Stimulated activated CD4-positive, alpha-beta T cell treated with anti-CD3 and anti-CD28 coated beads, Interleukin-15, amount 100 ng/mL, for 1 hour (primary cell): ENCODE measurements at places on chromosomes 5 and 9.

- no peak for DNase-seq
Observed at GRCh38 chr5:17448877-17449276, 49.2 kb upstream of the TAF11L2 start.

DNA sequence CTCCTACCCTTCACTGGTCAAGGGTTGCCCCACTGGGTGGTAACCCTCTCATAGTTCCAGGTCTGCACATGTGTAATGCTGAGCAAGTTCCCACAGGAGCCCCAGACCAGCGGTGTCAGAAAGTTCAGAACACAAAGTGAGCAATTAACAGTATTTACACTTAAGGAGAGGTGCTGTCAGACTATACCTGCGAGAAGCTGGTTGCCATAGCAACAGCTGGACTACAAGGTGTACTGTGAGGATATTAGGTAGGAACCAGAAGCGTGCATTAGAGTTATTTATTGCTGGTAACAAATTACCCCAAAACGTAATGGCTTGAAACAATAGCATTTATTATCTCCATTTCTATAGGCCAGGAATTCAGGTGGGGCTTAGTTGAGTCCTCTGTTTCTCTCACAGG, 317.0 kb upstream of the RPS23 start:
- no peak for DNase-seq

DNA sequence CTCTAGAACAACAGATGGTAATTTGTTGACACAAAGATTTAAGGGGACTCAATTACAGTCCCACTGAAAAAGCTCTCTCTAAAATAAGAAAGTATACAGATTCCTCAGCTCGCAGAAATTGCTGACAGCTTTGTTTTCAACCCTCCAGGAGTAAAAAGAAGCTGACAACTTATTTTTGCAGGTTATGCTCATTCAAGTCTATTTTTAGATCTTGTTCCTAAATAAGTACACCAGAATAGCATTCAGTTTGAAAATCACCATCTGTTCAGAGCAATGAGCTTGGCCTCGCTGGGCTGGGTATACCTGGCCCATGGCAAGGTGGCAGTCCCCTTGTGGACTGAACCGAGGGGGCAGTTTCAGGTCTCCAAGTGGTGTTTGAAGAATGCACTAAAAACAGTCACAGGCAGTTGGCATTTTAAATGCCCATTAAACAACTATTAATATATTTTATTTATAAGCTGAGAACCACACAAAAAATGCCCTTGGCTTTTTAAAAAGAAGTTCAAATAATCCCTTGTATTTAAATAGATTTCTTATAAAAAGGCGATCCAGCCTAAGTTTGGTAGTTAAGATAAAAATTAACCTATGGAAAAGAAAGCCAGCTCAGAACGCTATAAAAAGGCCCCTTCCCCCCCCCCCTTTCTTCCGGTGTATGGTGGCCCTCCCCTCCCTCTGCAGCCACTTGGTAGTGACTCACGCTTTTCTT, 169.2 kb downstream of the AUH start:
- no peak for DNase-seq

DNA sequence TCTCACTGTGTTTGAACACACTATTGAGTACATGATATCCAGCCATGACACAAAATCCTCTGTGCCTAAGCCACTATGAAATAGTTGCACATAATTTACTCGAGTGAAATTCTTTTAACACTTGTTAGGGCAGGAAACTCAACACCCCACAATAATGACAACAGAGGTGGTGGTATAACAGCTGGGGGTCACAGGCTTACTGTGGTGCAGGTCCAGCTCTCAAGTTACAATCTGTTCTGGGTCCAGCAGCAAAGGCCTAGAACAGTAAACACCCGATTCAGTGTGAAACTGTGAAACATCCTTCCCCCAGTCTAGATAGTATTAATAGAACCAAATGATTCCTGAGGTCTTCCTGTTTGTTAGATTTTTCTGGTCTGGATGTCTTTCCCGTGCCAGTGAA, 102.9 kb upstream of the APC start:
- no peak for DNase-seq

DNA sequence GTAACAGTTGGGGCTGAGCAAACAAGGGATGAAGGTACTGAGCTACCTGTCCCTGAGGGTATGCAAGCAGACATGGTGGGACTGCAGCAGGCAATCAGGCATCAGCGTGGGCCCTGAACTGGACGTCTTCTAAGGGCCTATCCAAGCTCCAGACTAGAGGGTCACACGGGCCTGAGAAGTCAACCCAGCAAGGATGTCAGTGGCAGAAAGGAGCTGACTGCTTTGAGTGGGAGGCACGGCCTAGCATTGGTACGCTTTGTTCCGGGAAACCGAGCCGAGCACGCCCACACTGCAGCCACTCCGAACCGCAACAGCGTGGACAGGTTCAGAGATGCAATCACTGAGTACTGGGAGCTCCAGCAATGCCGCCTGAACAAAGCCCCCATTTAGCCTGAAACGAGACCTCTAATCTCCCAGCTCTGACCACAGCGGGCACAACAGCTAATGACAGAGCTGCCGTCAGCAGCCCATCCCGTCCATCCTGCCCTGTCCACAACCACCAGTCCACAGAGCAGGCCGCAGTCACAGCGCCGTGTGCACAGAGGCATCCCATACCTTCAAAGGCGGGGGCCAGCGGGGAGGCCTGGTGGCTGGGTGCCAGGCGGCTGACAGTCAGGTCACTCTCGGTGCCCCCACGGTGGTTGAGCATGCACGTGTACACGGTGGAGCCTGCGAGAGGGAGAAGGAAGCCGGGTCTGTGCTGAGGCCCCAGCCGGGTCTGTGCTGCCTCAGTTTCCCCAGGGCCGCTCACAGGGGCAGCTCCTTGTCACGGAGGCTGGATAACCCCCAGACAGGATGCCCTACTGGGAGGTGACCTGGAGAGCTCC, 44.2 kb downstream of the SARDH start:
- DNase-seq: no peak

DNA sequence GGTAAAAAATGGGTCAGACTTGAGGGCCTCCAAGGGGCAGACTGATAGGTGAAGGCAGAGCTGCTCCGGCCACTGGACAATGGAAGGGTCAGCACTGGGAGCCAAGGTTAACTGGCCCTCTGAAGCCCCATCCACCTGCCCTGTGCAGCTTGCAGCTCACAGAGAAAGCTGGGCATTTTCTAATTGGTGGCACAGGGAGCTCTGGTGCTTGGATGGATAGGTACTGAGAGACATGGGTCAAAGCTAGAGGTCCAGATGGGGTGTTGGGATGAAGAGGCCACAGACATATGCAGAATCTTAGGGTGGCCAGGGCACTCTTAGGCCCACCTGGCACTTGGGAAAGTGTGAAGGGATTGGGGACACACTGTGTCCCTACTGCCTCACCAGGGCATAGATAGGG, 29.5 kb upstream of the SARDH start:
- no peak for DNase-seq

GRCh38 chr9:96478829-96479371, 28.9 kb downstream of the HABP4 start:
- no peak for DNase-seq

GRCh38 chr9:98550206-98550820, 158.4 kb downstream of the GABBR2 start:
- no peak for DNase-seq

GRCh38 chr5:43315682-43316081, 2.5 kb upstream of the HMGCS1 start:
- DNase-seq: no peak

DNA sequence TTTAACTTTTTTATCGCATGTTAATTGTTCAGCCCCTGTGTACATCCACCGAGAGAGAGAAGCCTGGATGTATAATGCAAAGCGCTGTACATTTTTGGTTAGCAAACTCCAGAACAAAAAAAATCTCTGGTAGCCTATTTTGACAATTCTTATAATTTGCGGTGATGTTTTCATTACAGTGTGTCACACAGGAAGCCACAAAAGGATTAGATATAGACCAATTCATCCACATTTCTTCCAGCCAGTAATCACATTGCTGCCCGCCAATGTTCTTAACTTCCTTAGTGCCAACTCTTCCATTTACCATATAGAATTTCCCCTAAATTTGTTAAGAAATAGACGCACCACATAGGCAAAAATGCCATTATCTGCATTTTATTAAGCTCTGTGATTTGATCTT, 435.6 kb downstream of the EFNA5 start:
- no peak for DNase-seq

DNA sequence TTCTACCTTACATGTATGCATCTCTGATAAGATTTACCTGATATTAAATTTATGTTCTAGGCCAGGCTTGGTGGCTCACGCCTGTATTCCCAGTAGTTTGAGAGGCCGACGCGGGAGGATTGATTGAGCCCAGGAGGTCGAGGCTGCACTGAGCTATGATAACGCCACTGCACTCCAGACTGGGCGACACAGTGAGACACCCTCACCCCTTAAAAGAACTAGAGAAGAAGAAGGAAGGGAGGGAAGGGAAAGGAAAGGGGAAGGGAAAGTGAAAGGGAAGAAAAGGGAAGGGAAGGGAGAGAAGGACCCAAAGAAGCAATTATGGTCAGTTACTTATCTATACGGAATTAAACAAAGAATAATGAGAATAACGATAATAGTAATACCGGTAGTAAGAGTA, 1.2 kb upstream of the RFK start:
- no peak for DNase-seq

GRCh38 chr5:62581836-62582597, 3.4 kb downstream of the LRRC70 start:
- DNase-seq: no peak

DNA sequence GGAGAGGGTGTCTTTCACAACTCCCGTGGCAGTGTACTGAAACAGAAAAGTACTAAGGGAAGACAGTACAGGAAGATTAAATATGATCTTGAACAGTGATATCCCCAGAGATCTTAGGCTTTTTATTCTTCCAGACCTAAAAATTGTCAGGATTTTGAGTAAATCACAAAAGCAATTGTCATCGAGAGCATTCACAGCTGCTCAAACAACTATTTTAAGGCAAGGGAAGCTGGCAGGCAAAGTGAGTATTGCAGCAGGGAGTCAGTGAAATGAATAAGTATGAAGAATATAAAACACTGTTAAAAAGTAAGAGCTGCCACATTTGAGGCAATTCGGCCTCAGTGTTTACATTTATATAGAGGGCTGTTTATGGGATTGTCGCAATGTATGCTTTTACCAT, 479.0 kb downstream of the CAAP1 start:
- DNase-seq: no peak

GRCh38 chr9:69937360-69937759, 106.3 kb upstream of the MAMDC2 start:
- no peak for DNase-seq

- DNase-seq: no peak
Observed at GRCh38 chr5:24391816-24392215, 253.0 kb downstream of the CDH10 start.

- DNase-seq: no peak
Observed at GRCh38 chr9:95841377-95841776, 34.1 kb upstream of the ERCC6L2 start.

DNA sequence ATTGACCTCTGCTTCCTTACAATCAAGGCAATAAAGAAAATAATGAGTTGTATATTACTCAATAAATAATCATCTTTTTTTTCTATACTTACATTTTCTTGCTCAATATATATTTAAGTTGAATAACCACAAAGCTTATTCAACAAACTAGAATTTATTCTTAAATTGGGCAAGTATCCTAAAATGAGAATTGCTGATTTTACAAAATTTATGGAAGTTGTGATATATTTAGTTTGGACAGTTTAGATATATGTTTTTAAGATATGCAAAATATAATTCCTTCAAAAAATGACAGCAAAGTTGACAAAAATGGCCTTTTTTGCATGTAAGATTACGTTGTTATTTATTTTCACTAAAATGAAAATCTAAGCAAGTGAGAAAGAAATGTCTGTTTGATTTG, 305.7 kb upstream of the GRIN3A start:
- no peak for DNase-seq

DNA sequence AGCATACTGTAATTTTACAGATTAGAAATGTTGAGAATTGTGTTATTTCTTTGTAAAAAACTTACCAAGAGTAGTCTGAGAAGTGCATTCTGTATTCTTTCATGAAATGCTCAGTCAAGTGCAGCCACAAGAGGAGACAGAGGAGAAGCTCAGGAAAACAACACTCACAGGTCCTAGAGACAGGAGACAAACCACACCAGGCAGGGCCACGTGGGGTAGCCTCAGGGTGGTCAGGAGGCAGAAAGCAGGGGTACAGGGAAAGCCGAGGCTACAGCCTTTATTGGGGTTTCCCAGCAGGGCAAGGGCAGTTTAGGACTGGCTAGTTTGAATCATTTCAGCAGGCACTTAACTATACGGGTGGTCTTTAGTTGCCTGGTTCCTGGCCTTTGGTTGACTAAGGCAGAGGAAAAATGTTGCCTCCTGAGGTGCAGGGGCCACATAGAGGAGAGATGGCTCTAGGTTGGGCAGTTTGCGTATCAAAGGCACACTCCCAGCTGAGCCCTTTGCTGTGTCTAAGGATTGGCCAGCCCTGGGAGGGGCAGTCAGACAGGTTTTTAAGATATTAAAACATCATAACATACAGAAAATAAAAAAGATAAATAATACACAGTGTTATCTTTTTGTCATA, 230.9 kb upstream of the ANKRD55 start:
- no peak for DNase-seq

DNA sequence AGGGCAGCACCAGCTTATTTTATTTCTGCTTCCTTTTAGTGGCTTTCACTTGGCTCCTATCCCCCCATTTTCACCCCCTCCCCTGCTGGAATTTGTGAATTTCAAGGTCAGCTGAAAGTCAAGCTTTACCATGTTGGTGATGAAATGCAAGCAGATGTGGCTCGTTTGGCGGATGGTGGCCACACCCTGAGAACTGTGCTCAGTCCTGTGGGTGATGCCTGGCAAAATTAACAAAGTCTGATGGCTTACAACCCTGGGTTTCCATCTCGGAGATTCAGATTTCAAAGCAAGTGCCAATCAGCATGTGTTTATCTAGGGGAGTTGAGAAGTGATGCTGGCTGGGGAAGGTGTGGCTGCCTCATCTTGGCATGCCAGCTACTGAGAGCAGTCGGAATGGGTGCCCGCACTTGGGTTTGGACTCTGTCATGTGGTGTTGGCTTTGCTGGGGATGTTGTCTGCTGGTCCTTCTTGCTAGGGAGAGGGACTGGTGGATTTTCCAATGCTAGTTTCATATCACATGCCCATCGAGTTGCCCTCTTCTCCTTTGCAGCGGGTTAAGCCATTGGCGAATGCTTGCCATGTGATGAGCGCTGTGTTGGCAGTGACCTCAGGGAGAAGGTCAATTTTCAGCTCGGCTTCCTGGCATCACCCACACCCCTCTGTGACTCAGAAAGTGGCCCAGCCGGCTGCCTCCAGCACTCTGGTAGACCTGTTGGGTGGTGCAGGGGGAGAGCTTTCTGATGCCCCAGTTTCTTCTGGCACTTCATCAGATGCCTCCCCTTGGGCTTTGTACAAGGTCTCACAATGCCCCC, 77.0 kb upstream of the PITX1 start:
- no peak for DNase-seq

DNA sequence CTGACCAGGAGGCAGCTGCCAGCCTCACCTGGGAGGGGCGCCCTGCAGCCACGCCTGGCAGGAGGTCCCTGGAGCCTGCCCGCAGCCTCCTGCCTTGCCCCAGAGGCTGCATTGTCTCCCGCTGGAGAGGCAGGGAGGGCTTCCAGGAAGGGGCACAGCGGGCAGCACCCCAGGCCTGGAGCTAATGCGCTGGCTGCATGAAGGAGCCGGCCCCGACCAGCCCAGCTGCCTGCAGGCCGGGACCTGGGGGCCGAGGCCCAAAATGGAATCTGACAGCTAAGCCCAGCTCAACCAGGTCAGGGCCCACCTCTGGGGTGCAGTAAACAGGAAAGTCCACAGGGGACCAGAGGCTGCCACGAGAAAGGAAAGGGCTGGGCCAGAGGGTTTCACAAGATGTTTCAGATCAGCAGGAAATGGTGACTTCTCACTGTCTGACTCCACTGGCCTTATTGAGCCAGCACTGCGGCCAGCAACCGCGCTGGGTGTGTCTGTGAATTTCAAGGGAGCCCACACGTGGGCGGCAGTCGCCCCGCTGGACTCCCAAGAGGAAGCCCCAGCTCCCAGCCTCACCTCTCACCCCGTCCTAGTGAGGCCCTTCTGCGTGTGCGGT, 18.6 kb upstream of the NOTCH1 start:
- DNase-seq: no peak
